ENCODE measurements at places on chromosomes 1 and 21. TPM values are rescaled to one million over a fixed set of nuclear protein-coding genes. Genes with fewer than 3 reads are reported as not detected.

The BSND gene
- total RNA-seq, result not detected

GRCh38 chr1:107299521-107299920 lies 158.7 kb downstream of the NTNG1 start:
- DNase-seq, result no peak
- H3K4me1 ChIP-seq, result no peaks in the 10 kb centered on the region
- no peaks in the 10 kb centered on the region for H3K36me3 ChIP-seq
- no peak overlapping the region for H3K4me3 ChIP-seq
- H3K27ac ChIP-seq, result no peak overlapping the region

DNA sequence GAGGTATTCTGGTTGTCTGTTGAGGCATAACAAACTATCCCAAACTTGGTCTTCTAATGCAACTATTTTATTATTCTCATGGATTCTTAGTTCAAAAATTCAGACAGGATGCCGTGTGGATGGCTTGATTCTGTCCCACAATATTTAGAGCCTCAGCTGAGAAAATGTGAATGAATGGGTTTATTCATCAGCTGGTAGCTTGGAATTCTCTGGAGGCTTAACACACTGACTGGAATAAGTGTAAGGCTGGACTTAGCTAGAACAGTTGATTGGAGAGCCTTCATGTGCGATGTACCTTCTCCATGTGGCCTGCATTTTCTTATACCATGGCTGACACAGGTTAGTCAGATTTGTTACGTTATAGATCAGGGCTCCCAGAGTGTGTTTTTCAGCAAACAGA lies 30.8 kb downstream of the TNNI3K start:
- DNase-seq, result no peak
- no peak overlapping the region for H3K4me3 ChIP-seq
- H3K27me3 ChIP-seq, result no peaks in the 10 kb centered on the region
- no peak overlapping the region for H3K27ac ChIP-seq
- no peaks in the 10 kb centered on the region for H3K36me3 ChIP-seq

The BTBD8 gene
- total RNA-seq, result 4.7 TPM

The SLC6A9 gene
- total RNA-seq, result 2.3 TPM

The LHX4 gene
- total RNA-seq, result not detected

- no peak overlapping the region for H3K27ac ChIP-seq
- no peak for DNase-seq
These were observed 225.8 kb upstream of the TNR start for GRCh38 chr1:175969231-175969630.

All from body of pancreas (tissue), 4 donors.